Activated T-cell treated with anti-CD3 and anti-CD28 coated beads for 1 hour (primary cell): ENCODE measurements at places on chromosomes 3 and 15.

DNA sequence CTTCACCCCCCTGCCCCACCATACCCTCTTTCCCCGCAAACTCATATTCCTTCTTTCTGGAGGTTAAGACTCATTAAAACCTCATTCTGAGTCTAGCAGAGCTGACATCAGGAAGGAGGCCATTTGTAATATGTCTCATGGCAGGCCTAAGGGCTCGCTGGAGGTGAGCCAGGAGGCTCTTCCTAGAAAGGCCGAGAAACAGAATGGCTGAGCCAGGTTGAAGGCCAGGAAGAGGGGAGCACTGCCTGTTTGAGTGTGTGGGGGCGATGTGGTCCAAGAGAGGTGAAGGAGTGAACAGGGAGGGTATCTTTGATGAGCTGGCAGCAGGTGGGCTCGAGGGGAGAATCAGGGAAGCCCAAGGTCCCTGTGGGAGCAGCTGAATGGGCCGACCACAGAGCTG lies 317.3 kb downstream of the TLE3 start:
- DNase-seq = no peak

GRCh38 chr15:93235926-93236780 lies 147.1 kb upstream of the RGMA start:
- no peak for DNase-seq

- no peak for DNase-seq
Measured at GRCh38 chr15:58528188-58528870, 96.5 kb downstream of the LIPC start.

DNA sequence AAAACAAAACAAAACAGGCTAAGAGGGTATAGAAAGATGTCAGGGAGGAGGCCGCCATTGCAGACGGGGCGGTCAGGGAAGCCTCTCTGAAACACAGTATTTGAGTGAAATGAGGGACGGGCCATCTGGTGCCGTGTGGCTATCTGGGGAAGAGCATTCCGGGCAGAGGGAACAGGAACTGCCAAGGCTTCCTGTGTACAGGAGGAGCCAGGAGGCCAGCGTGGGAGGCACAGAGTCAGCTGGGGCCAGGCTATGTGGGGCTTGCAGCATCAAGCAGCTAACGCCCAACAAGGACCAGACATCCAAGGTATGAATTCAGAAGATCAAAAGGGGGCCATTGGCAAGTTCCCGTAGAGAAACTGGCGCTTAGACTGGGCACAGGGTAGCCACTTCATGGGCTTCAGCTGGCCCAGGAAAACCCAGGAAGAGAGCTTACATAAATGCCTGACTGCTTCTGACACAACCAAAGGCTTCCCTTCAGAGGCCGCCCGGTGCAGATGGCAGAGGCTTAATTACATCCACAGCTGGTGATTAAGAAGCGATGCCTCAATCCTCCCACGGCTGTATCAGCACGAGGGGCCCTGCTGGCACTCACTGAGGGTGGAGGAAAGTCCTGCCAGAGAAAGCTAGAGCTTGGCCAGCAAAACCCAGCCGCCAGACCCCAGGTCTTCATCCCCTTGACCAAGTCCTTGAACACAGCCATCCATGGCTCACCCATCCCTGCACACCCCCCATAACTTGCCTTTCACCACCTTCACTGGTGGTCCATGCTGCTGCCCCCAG lies 144.9 kb downstream of the MEGF11 start:
- no peak for DNase-seq

DNA sequence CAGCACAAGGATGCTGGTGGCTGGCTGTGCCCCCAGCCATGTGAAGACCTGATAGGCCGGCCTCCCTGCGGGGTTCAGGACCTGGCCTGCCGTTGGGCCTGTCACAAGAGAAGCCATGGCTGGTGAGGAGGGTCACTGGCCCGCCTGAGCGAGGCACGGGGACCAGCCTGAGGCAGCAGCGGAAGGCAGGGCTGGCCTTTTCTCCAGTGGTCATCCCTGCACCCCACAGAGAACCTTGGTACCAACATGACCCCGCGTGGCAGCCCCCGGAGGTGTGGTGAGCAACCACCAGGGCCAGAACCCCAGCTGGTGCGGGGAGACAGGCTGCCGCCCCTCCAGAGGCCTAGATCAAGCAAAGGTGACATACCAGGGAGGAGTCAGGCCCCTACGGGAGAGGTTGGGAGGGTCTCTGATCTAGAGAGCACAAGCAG lies 134.1 kb upstream of the MEF2A start:
- DNase-seq = no peak
